Activated T-cell treated with anti-CD3 and anti-CD28 coated beads, Interleukin-2, amount 50 U/mL, for 1 hour (primary cell): ENCODE measurements at places on chromosomes 2 and 18.

DNA sequence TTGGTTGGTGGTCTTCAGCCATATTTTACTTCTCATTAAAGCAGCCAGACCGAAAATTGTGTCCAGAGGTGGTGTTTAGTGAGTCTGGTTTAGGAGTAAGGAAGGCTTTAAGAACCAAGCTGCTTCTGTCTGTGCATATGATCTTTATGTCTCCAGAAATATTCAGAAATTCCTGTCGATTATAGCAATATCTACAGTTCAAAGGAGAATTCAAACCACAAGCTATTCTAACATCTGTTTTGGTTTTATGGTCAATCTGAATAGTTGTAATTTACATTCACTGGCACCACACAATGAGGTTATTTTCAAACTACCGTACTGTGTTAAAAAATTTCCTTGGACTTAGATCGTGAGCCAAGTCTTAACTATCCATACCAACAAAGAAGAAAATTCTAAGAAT, 11.3 kb downstream of the UPP2 start:
- DNase-seq: no peak

DNA sequence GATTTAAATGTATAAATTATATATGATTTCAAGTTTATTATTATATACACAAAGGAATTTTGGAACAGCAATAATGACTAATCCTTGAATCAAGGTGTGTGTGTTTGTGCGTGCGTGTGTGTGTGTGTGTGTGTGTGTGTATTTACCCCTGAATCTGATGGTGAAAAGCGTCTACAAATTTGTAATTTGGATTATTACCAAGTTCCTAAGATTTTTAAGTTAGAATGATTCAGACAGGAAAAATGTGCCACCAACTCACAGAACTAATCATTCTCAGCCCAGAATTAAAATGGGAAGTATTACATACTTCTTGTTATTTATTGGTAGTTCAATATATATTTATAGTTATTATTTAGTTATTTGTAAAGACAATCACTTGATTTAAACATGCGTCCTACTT, 12.3 kb downstream of the CALCRL start:
- no peak for DNase-seq

- DNase-seq: no peak
Measured at GRCh38 chr2:216059233-216059834, 22.3 kb downstream of the PECR start.

- no peak for DNase-seq
Measured at GRCh38 chr2:117825437-117825836, 10.9 kb downstream of the DDX18 start.

GRCh38 chr2:169714699-169715098, 18.9 kb upstream of the KLHL23 start:
- DNase-seq: no peak

DNA sequence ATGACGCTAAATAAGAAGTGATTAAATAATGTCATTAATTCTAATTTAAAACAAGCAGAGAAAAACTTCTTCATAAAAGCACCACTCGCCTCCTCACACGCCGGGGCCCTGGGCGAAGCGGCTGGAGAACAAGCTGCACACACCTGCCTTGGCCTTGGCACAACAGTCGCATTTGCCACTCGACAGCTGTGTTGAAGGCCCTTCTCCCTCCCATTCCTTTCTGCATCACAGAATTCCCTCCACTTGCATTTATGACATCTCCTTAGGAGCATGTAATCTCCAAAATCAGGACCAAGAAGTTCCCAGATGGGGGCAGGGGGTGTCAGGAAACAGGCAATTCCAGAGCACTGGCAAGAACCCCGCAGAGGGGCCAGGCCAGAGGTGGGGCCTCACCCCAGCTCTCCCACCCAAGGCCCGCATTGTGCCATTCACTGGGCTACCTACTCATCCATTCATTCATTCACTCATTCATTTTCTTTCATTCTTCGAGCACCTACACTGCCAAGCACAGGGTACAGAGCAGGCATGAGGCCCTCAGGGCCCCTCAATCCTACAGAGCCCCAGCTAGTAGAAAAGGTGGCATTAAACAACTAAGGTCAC, 6.4 kb downstream of the HDAC4 start:
- DNase-seq: peak; percentile 11

GRCh38 chr2:206084870-206085741, 868 bp downstream of the INO80D start:
- DNase-seq: peak; percentile 71

DNA sequence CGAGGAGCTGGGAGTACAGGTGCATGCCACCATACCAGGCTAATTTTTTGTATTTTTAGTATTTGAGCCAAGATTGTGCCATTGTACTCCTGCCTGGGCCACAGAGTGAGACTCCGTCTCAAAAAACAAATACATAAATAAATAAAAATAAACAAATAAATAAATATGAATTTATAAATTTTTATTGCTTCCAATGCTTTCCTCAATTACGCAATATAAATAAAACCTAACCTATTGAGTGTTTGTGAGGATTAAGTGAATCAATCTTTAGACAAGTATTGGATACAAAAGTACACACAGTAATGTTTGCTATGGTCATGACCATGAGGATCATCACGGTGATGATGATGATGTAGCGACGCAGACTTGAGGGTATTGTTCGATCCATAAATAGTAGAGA, 257.4 kb downstream of the ASXL3 start:
- no peak for DNase-seq
